Sigmoid colon (tissue), 7 donors: ENCODE measurements at places on chromosomes 4 and X. TPM values are rescaled to one million over a fixed set of nuclear protein-coding genes. Genes with fewer than 3 reads are reported as not detected.
A peak's percentile ranks its signal among the peaks of the same experiment; 100 is the strongest.

GPR173 gene
- 5.6 TPM for total RNA-seq

GYPE gene
- total RNA-seq, result not detected

SRP72 gene
- 47.6 TPM for total RNA-seq

ZCCHC12 gene
- total RNA-seq, result 3.2 TPM

PCDH18 gene
- total RNA-seq, result 64.6 TPM

FAM9C gene
- total RNA-seq, result not detected

OPN1MW gene
- not detected for total RNA-seq

GRCh38 chrX:135410861-135411627 is 10.7 kb upstream of the SMIM10L2A start:
- H3K4me3 ChIP-seq, result no peak overlapping the region
- H3K27ac ChIP-seq, result no peak overlapping the region
- H3K36me3 ChIP-seq, result no peaks in the 10 kb centered on the region
- no peaks in the 10 kb centered on the region for H3K4me1 ChIP-seq
- no peaks in the 10 kb centered on the region for H3K27me3 ChIP-seq

DNA sequence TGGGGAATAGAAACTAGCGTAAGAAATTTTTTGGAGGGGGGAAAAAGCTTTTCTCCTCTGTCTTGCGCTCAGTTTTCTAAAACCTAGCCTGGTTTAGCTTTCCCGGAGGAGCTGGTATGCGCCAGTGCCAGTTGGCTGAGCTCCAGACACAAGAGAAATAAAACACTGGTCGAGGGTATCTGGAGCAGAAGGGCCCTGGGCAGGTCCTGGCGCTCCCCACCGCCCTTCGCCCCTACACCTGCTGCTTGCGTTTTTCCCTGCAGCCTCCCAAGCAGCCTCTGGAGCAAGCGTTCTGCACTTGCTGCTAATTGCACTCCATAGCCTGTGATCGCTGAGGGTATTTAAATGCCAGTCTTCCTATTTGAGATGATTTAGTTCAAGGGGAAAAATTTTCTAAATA is 816 bp downstream of the EREG start:
- H3K4me3 ChIP-seq, result peak overlapping the region; percentile 53
- no peaks in the 10 kb centered on the region for H3K27me3 ChIP-seq
- H3K36me3 ChIP-seq, result no peaks in the 10 kb centered on the region
- peak; percentile 66 for DNase-seq
- H3K27ac ChIP-seq, result peak overlapping the region; percentile 85

DNA sequence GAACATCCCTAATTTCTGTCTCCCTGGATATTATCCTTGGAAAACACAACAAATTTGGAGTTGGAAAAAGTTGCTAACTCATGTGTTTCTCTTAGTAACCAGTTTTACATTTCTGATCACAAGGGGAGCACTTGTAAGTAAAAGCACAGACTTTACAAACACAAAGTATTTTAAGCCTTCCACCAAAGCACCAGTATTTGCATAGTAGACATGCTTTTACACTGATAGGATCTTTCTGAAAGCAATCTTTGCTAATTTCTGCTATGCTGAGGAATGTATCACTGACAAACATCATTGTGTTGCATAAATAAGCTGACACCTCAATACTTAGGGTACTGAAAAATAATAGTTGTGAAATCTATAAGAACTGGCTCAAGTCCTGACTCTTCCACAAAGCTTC is 100.6 kb downstream of the MID1 start:
- no peak overlapping the region for H3K4me3 ChIP-seq
- no peaks in the 10 kb centered on the region for H3K27me3 ChIP-seq
- no peak for DNase-seq
- no peaks in the 10 kb centered on the region for H3K36me3 ChIP-seq

- no peak overlapping the region for H3K27ac ChIP-seq
- H3K36me3 ChIP-seq, result no peaks in the 10 kb centered on the region
- no peak for DNase-seq
- H3K4me1 ChIP-seq, result no peaks in the 10 kb centered on the region
- H3K4me3 ChIP-seq, result no peak overlapping the region
- H3K27me3 ChIP-seq, result no peaks in the 10 kb centered on the region
Measured at GRCh38 chrX:71420686-71421085, 54.5 kb downstream of the TAF1 start.

- no peak overlapping the region for H3K27ac ChIP-seq
- H3K36me3 ChIP-seq, result no peaks in the 10 kb centered on the region
- no peaks in the 10 kb centered on the region for H3K4me1 ChIP-seq
- H3K4me3 ChIP-seq, result no peak overlapping the region
- H3K27me3 ChIP-seq, result no peaks in the 10 kb centered on the region
Measured at GRCh38 chr4:54607521-54607920, 50.2 kb upstream of the KIT start.

DNA sequence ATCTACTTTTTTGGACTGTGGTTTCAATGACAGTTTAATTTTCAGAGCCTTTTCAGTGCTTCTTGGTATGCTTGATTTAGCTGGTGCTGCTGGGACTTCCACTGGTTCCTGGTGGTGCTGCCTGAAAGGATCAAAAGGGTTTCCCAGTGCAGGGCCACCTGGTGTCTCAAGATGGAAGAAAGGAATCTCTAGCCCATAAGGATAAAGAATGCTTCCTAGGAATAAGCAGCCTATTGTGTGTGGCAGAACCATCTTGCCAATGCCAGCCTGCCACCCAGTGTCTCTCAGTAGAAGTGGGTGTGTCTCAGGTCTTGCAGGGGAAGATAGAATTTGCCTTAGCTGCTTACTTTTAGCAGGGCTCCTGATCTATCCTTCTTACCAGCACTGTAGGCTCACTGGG is 15.0 kb upstream of the RAI2 start:
- H3K4me3 ChIP-seq, result no peak overlapping the region
- H3K27me3 ChIP-seq, result no peaks in the 10 kb centered on the region
- H3K27ac ChIP-seq, result no peak overlapping the region
- H3K36me3 ChIP-seq, result no peaks in the 10 kb centered on the region

GRCh38 chrX:19094654-19095053 is 27.6 kb downstream of the ADGRG2 start:
- DNase-seq, result no peak
- H3K27ac ChIP-seq, result no peak overlapping the region
- no peak overlapping the region for H3K4me3 ChIP-seq

DNA sequence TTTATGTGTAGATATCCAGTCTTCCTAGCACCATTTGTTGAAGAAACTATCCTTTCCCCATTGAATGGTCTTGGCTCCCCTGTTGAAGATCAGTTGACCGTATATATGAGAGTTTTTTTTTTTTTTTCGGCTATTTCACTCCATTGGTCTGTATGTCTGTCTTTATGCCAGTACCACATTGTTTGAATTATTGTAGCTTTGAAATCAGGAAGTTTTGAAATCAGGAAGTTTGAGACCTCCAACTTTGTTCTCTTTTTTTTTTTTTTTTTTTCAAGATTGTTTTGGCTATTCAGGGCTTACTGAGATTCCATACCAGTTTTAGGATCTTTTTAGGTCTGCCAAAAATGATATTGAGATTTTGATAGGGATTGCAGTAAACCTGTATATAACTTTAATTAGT is 4.3 kb upstream of the SCD5 start:
- no peak overlapping the region for H3K4me3 ChIP-seq
- no peaks in the 10 kb centered on the region for H3K27me3 ChIP-seq
- no peaks in the 10 kb centered on the region for H3K36me3 ChIP-seq
- H3K4me1 ChIP-seq, result peaks cover 7% of the 10 kb centered on the region

DNA sequence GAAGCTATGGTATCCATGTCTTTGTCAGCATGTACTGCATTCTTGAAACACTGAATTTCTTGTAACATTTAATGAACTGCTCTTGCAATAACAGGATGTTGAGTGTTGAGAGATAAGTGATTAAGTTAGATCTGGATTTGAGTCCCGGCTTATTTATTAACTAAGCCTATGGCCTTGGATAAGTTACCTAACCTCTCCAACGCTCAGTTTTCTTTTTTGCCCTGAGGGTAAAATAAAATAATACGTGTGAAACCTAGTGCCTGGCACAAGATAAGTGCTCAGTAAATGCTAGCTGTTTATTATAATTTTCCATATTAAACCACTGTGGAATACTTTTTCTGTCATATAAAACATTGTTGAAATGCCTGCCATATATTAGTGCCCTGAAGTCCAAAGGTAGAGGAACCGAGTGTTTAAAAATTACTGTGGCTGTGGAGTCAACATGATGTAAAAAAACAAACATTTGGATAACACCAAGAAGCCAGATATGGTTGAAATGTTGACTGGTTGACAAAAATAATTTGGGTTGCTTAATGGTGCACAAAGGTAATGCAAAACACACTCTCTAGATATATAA is 58.6 kb upstream of the ALB start:
- H3K27me3 ChIP-seq, result no peaks in the 10 kb centered on the region
- no peak overlapping the region for H3K27ac ChIP-seq
- H3K4me3 ChIP-seq, result no peak overlapping the region
- DNase-seq, result no peak
- H3K36me3 ChIP-seq, result no peaks in the 10 kb centered on the region
- H3K4me1 ChIP-seq, result no peaks in the 10 kb centered on the region

GRCh38 chr4:184728858-184729257 is 5.0 kb downstream of the CENPU start:
- no peak overlapping the region for H3K4me3 ChIP-seq
- H3K27ac ChIP-seq, result no peak overlapping the region
- no peaks in the 10 kb centered on the region for H3K27me3 ChIP-seq
- H3K4me1 ChIP-seq, result peaks cover 9% of the 10 kb centered on the region
- no peak for DNase-seq

DNA sequence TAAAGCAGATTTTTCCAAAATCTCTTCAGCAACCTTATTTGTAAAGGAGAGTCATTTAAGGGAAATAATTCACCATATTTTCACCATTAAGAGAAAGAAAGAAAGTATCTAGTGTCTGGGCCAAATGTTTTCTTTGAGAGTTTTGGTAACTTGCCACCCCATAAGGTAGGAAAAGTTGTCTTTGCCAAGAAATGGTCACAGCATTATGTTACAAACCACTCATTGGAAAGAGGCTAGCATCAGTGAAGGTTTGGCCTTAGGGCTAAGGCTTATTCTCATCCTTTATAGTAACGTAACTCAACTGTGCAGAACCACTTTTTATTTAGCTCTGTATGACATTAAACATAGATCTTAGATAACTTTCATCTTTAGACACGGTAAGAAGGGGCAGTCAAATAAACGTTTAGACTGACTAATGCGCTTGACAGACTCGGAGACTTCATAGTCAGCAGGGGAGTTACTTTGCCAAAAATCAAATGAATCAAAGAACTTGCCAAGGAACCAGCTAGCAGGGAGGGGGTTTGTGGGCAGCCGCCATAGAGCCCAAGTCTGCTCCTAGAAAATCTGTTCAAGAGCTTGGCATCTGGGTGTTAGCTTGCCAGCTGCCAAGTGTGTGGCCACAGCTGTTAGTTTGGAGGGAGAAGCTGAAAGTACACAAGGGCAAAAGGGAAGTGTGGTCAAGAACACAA is 182.8 kb upstream of the GRID2 start:
- H3K4me1 ChIP-seq, result no peaks in the 10 kb centered on the region
- no peaks in the 10 kb centered on the region for H3K36me3 ChIP-seq
- no peak for DNase-seq
- H3K27me3 ChIP-seq, result no peaks in the 10 kb centered on the region
- H3K4me3 ChIP-seq, result no peak overlapping the region

DNA sequence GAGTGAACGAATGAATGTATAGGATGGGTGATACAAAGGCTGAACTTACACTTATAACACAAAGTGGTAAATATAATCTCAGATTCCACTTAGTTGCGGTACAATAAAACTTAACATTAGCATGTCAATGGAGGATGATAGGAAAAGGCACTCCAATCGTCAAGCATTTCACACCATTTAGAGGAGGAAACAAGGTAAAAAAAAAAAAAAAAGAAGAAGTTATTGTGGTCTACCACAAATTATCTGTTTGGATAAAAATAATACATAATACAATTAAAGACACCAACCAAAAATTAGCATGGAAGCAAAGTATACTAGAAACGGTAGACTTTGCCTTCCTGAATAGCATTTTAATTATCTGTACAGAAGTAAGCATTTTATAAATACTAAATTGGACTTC is 205.5 kb downstream of the PPP3CA start:
- no peaks in the 10 kb centered on the region for H3K36me3 ChIP-seq
- H3K4me3 ChIP-seq, result no peak overlapping the region
- no peak overlapping the region for H3K27ac ChIP-seq
- H3K4me1 ChIP-seq, result no peaks in the 10 kb centered on the region
- DNase-seq, result no peak

GRCh38 chr4:42607011-42607726 is 49.7 kb downstream of the ATP8A1 start:
- H3K4me1 ChIP-seq, result no peaks in the 10 kb centered on the region
- no peak for DNase-seq
- H3K27ac ChIP-seq, result no peak overlapping the region
- no peak overlapping the region for H3K4me3 ChIP-seq
- no peaks in the 10 kb centered on the region for H3K36me3 ChIP-seq

GRCh38 chr4:71262161-71262560 is 76.7 kb upstream of the SLC4A4 start:
- no peak overlapping the region for H3K27ac ChIP-seq
- no peaks in the 10 kb centered on the region for H3K27me3 ChIP-seq
- H3K4me3 ChIP-seq, result no peak overlapping the region
- DNase-seq, result no peak

- H3K4me3 ChIP-seq, result no peak overlapping the region
- no peaks in the 10 kb centered on the region for H3K4me1 ChIP-seq
- no peaks in the 10 kb centered on the region for H3K27me3 ChIP-seq
- H3K27ac ChIP-seq, result no peak overlapping the region
Measured at GRCh38 chr4:110737931-110738330, 115.1 kb upstream of the PITX2 start.

DNA sequence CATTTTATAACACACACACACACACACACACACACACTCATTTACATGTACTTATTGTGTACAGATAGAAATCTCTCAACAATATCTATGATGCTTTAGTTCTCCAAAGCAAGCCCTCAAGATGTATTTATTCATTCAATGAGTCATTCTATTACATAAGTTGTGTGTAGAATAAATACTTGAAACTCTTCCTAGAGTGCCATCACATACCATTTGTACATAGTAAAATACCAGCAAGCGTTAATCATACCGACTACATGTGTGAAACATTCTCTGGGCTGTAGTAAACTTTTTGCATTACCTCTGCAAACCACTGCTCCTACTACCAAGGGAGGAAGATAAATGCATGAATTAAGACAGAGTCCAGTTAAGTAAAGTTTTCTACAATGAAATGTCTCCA is 70.9 kb downstream of the EPHA5 start:
- no peaks in the 10 kb centered on the region for H3K27me3 ChIP-seq
- H3K27ac ChIP-seq, result no peak overlapping the region
- no peak for DNase-seq
- H3K36me3 ChIP-seq, result no peaks in the 10 kb centered on the region
- no peaks in the 10 kb centered on the region for H3K4me1 ChIP-seq

GRCh38 chrX:24151513-24151912 is 2.0 kb downstream of the ZFX start:
- no peak for DNase-seq
- H3K27ac ChIP-seq, result peak overlapping the region; percentile 96
- no peaks in the 10 kb centered on the region for H3K27me3 ChIP-seq
- no peaks in the 10 kb centered on the region for H3K36me3 ChIP-seq

- DNase-seq, result peak; percentile 90
- no peaks in the 10 kb centered on the region for H3K36me3 ChIP-seq
- H3K4me3 ChIP-seq, result peak within 1 kb of the TSS; percentile 52
- H3K4me1 ChIP-seq, result peaks cover 4% of the 10 kb centered on the region
- peak within 1 kb of the TSS; percentile 95 for H3K27ac ChIP-seq
Measured at GRCh38 chrX:68498508-68499379, at the start of gene YIPF6. Gene YIPF6 (plus strand): TSS chrX:68499051. CDS start chrX:68499067, 16 bp downstream.
